ENCODE measurements at places on chromosomes 3 and 15. TPM values are rescaled to one million over a fixed set of nuclear protein-coding genes. Genes with fewer than 3 reads are reported as not detected.

The LXN gene
- 2.5 TPM for total RNA-seq

The STX19 gene
- not detected for total RNA-seq

The KBTBD13 gene
- total RNA-seq: 16.6 TPM

The IL12A gene
- total RNA-seq: 0.61 TPM

The RNF111 gene
- total RNA-seq: 25.3 TPM

The APEH gene
- total RNA-seq: 104 TPM

The GDPGP1 gene
- 16.3 TPM for total RNA-seq

The ZIC1 gene
- total RNA-seq: not detected

The LEKR1 gene
- 3.0 TPM for total RNA-seq

The TIMP4 gene
- 10.0 TPM for total RNA-seq

The CAV3 gene
- 31.9 TPM for total RNA-seq

Data from heart right ventricle (tissue), 16 donors.